Effector CD8-positive, alpha-beta T cell (primary cell): ENCODE measurements at places on chromosomes 12 and 14.

GRCh38 chr12:116152268-116152667 lies 125.2 kb downstream of the MED13L start:
- no peak for DNase-seq

DNA sequence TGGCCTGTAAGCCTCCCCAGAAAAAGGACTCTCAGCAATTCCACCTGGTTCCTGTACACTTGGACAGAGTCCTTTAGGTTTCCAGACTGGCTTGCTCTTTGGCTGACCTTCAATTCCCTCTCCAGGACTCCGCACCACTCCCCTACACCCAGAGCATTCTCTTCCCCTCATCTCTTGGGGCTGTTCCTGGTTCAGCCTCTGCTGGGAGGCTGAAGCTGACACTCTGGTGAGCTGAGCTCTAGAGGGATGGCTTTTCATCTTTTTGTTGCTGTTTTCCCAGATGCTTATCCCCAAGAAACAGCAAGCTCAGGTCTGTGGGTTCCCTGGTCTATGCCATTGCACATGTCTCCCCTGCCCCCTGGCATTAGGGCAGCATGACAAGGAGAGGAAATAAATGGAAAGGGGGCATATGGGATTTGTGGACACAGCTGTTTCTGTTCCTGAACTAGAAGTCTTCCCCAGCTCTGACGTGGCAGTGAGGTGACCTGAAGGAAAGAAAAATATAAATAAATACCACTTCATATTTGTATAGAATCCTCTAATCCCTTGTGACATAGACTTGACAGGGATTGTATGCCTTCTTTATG lies 1.3 kb downstream of the RNASE7 start:
- no peak for DNase-seq

DNA sequence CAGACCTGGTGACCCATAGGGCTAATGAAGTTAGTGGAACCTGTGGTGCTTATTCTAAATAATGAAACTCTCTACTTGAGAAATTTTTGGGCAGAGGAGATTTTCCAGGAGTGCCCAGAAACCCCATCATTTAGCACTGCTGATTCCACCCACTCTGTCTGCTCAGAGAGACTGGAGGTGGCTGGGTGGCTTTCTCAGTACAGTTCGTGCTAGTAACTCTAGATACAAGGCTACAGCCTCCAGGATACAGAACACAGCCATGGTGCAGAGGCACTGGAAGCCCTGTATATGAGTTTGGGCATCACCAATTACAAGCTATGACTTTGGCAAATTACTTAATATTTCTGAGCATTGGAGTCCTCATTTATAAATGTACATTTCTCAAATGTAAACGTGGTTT lies 32.4 kb downstream of the CCDC177 start:
- no peak for DNase-seq

GRCh38 chr14:66939409-66939808 lies 249.8 kb upstream of the GARIN2 start:
- no peak for DNase-seq

DNA sequence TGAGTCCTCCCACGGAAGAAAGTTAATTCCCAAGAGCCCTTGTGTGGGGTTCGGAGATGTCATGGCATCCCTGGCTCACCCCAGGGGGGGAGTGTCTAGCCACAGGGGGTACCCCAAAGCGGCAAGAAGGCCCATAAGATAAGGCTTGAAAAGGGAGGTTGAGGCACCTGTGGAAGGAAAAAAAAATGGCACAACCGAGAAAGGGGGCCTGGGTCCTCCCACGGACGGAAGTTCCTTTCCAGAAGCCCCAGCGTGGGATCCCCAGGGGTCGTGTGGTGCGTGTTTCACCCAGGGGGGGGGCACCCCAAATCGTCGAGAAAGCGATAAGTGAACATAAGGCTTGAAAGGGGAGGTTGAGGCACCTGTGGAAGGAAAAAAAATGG lies 266.7 kb downstream of the ALG10 start:
- no peak for DNase-seq

GRCh38 chr12:503111-503761 lies 43.5 kb downstream of the B4GALNT3 start:
- DNase-seq, result no peak
